ENCODE measurements at places on chromosomes 11 and 22.

DNA sequence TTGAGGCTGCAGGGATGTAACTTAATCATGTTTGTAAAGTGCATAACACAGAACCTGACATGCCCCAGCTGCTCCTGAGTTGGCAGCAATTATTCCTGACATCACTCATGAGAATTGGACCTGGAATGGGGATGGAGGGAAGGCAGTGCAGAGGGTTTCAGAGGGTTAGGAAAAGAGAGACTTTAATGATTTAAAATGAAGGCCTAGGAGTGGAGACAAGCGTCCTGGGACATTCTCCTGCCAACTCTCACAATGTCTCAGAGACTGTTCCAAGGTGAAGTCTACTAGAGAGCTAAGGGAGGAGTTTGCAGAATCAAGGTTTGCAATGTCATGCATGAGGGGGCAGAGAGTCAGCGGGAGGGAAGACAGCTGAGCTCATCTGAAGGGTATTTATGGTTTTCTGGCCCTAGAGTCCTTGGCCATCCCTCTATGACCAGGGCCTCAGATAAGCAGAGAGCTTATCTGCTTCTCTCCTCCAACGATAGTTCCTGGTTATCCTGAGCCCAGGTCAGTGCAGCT lies 36.9 kb downstream of the GGTLC2 start:
- DNase-seq: no peak

- no peak for DNase-seq
These were observed 17.5 kb upstream of the FZD4 start for GRCh38 chr11:86972734-86973133.

- no peak for DNase-seq
These were observed 57.3 kb downstream of the BDNF start for GRCh38 chr11:27642954-27643353.

- DNase-seq: no peak
These were observed 18.9 kb downstream of the TEAD1 start for GRCh38 chr11:12693094-12693478.

- DNase-seq: no peak
These were observed 218.2 kb upstream of the CARD18 start for GRCh38 chr11:105357764-105358163.

DNA sequence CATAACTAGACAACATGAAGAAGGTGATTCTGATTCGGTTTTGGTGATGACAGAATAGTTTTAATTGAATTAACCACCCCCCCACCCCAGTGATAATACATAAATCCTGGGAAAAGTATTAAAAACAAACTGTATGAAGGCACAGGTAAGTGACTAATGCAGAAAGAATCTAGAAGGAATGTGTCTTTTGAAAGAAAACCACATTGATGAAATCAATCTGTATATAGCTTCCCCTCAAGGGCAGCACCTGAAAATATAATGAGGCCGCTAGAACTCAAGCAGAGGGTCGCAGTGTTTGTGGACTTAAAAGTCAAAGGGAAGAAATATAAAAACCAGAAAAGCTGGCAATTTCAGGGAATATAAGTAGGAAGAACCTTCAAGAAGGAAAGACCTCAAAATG lies 580.5 kb upstream of the CHORDC1 start:
- DNase-seq: no peak

GRCh38 chr11:111977146-111978027 lies 40.2 kb downstream of the DIXDC1 start:
- peak; percentile 8 for DNase-seq

DNA sequence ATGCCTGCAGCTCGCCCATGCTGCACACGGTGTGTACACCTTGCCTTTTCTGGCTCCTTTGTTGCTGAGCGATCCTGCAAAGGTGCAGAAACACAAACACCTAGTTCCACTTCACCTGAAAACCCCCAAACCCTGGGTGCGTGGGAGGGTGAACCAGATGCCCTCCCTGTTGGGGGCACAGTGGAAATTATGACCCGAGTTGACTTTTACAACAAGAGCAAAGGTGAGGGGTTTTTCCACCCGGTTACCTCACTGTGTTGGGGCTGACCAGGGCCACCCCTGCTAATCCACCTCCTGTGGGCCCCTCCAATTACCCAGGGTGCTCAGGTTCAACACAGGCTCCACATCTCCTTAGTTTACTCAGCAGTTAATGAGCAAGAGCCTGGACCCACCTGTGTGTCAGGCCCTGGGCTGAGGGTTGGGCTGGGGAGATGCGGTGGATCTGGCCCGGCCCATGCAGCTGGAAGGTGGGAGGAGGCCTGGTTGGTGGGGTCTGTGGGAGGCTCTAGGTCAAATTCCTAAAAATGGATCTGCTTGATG lies 42.1 kb downstream of the LRRC32 start:
- DNase-seq: no peak

DNA sequence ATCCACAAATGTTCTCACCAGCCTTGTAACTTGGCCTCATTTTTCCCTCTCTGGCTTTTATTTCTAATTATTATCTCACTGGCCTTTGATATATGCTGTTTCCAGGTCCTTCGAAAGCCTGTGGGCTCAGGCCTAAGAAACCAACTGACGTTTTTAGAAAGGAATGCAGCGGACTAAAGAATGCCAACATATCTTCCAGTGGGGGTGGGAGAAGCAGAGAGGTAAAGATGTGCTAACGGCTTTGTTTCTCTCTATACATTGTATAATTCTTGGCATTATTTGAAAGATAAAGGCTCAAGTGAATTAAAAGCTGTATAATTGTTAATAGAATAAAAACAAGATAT lies 28.2 kb downstream of the OR6Q1 start:
- no peak for DNase-seq

- DNase-seq: no peak
These were observed 30.5 kb upstream of the PPP2R1B start for GRCh38 chr11:111796696-111797095.

GRCh38 chr11:133222425-133223330 lies 309.6 kb downstream of the OPCML start:
- no peak for DNase-seq

DNA sequence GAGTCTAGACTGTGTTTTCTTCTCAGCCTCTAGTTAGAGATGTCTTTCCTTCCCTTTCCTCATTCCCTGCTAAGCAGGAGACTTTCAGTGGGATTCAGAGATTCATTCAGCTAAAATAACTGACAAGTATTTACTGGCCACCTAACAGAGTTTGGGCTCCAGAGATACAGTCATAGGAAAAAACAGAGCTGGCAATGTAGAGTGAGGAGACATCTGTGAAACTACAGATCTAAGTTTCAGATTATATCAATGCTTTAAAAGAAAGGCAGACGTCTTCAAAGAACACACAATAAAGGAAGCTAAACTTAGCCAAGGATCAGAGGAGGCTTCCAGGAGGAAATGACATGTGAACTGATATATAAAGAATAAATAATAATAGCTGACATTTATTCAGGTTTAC lies 355.6 kb upstream of the DDI1 start:
- no peak for DNase-seq

DNA sequence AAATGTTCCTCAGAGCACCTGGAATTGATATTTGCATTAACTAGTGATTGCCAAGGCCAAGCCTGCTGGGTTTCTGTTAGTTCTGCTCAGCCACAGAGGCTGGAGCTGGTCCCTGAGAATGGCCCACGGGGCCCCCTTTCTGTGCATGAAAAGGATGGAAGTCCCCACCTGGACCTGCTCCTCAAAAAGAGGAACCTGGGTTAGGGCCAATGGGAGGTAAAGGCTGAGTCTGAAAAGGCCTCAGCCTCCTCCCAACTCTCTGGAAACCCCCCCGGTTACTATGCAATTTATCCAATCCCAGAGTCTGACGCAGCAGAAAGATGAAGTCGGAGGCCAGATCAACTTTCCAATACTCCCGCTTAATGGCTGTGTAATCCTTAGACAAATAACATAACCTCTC lies 6.8 kb upstream of the CREB3L1 start:
- DNase-seq: no peak

- no peak for DNase-seq
These were observed 5.8 kb upstream of the PPIL2 start for GRCh38 chr22:21659864-21660525.

DNA sequence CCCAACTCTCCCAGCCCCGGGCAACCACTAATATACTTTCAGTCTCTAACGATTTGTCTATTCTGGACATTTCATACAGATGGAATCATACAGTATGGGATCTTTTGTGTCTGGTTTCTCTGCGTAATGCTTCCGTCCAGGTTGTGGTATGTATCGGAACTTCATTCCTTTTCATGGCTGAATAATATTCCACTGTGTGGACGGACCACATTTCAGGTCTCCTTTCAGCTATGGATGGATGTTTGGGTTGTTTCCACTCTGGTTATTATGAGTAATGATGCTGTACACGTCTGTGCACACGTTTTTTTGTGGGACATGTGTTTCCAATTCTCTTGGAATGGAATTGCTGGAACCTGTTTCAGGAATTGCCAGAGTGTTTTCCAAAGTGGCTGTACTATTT lies 17.4 kb upstream of the CPT1A start:
- no peak for DNase-seq

DNA sequence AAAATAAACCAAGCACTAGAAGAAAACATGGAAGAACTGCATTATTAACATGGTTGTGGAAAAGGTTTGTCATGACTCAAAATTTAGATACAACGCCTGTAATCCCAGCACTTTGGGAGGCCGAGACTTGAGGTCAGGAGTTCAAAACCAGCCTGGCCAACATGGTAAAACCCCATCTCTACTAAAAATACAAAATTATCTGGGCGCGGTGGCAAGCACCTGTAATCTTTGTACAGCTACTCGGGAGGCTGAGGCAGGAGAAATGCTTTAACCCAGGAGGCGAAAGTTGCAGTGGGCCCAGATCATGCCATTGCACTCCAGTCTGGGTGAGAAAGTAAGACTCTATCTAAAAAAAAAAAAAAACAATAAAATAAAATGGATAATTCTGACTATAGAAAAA lies 23.7 kb downstream of the GNB1L start:
- DNase-seq: no peak

- no peak for DNase-seq
These were observed 270.3 kb upstream of the RAG2 start for GRCh38 chr11:36868380-36868779.

- no peak for DNase-seq
These were observed 29.5 kb upstream of the CCDC34 start for GRCh38 chr11:27392278-27393114.

GRCh38 chr11:10914050-10914449 lies 56.2 kb upstream of the ZBED5 start:
- no peak for DNase-seq

GRCh38 chr11:124751391-124751740 lies 689 bp downstream of the VSIG2 start:
- no peak for DNase-seq

DNA sequence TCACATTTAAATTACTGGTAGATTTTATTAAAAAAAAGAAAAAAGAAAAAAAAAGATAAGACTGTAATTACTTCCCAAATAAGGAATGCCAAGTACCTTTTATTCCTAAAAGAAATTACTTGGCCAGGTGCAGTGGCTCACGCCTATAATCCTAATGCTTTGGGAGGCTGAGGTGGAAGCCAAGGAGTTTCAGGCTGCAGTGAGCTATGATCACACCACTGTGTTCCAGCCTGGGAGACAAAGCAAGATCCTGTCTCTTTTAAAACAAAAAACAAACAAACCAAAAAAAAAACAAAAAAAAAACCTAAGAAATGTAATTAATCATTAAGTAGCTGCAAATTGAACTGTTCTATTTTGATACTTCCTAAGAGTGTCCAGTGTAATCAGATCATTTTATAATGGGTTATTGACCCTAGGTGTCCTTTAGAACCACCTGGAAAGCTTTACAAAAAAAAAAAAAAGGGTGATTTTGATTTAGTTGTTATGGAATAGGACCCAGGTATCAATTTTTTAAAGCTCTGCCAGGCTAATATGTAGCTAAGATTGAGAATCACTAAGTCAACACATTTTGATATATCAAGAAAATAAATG lies 10.8 kb downstream of the LIN7C start:
- DNase-seq: no peak

- DNase-seq: no peak
These were observed 731 bp downstream of the GSTP1 start for GRCh38 chr11:67584205-67584880.

GRCh38 chr22:30280505-30280904 lies 8.8 kb downstream of the CASTOR1 start:
- no peak for DNase-seq
